ENCODE measurements at places on chromosomes 12 and 14.

DNA sequence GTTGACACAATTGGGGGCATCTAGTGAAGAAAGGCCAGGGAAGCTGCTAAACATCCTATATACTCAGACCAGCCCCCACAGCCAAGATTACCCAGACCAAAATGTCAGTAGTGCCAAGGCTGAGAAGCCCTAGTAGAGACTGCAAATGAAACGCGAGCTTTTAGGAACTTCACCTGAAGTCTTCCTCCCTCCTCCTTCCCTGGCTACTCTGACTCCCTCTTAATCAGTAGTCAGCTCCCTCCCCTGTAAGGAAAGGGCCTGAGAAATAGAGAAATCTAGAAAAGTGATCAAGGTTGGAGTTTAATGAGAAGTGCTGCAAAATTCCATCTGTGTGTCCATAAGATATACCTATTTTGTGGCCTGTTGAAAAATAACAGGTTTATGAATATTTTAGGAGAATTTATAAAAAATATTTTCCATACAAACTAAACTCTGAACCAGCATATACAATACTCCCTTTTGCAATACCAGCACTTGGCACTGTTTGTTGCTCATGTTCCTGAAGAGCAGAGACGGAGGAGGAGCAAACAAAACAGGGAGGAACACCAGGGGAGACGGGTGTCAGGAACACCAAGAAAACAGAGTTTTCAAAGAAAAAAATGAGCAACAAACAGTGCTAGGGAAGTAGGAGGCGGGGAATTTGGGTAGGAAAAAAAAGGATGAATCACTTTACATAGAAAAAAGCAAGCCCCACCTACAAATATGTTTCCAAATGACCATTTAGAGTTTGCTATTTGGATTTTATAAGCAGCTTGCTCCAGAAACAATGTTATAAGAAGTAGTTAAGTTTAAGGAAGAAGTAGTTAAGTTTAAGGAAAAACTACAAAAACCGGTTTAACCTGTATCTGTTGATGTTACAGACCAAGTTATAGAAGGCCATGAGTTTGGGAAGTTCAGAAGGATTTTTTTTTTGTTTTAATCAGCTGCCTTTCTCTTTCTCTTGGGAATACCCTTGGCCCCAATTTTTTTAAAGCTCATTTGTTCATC, 282.1 kb upstream of the GRIP1 start:
- no peak overlapping the region for H3K27ac ChIP-seq
- peaks cover 3% of the 10 kb centered on the region for H3K4me1 ChIP-seq
- no peaks in the 10 kb centered on the region for H3K36me3 ChIP-seq
- no peak for DNase-seq

GRCh38 chr14:66087231-66087630, 398.9 kb upstream of the CCDC196 start:
- H3K4me3 ChIP-seq = no peak overlapping the region
- no peaks in the 10 kb centered on the region for H3K36me3 ChIP-seq
- H3K27ac ChIP-seq = no peak overlapping the region
- peaks cover 6% of the 10 kb centered on the region for H3K4me1 ChIP-seq

GRCh38 chr12:12521044-12521485, 41.6 kb downstream of the DUSP16 start:
- H3K27me3 ChIP-seq = no peaks in the 10 kb centered on the region
- H3K27ac ChIP-seq = no peak overlapping the region
- peaks cover 9% of the 10 kb centered on the region for H3K4me1 ChIP-seq
- peaks cover 9% of the 10 kb centered on the region for H3K36me3 ChIP-seq

DNA sequence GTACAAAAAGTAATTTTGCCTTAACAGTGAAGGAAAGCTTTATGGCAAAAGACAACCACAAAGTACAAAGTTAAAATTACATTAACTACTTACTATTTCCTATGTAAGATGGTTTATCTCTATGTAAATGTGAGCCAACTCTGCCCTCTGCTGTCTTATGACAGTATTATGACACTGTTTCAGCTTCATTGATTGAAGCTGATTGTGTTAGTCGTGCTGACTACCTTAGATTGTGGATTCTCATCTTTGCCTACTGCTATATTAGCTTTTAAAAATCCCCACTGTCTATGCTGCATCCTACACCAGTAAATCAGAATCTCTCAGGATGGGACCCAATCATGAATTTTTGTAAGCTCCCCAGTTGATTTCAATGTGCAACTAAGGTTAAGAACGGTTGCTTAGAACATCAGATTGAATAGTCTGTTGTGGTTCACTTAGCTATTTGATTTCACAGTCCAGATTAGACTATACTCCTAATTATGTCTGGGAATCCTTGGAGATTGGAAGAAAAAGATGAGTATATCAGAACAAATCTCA, 12.2 kb upstream of the SPTB start:
- H3K27me3 ChIP-seq = peaks cover 5% of the 10 kb centered on the region
- DNase-seq = peak; percentile 44
- no peak overlapping the region for H3K27ac ChIP-seq
- no peak overlapping the region for H3K4me3 ChIP-seq

DNA sequence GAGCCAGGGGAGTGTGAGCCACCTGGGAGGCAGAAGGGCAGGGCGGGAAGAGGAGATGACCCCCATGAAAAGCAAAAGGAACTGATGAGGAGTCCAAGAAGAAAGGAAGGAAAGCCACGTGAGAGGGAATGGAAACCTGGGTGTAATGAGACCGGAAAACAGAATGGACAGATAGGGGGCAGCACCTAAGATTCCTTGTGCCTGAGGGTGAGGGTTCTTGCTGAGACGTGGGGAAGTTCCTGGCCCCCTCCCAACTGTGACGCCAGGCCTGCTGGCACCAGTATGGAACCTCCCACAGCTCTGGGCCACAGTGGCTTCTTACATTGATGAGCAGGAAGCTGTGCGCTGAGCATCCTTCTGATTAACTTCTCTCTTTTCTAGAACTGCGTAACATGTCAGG, 30.8 kb downstream of the TTC7B start:
- no peak for DNase-seq
- no peak overlapping the region for H3K4me3 ChIP-seq
- H3K27me3 ChIP-seq = no peaks in the 10 kb centered on the region
- no peak overlapping the region for H3K27ac ChIP-seq
- H3K4me1 ChIP-seq = peaks cover 9% of the 10 kb centered on the region
- no peaks in the 10 kb centered on the region for H3K36me3 ChIP-seq

Measured in astrocyte (in vitro differentiated cells and primary cell).